Left hindlimb (tissue), 1 donor: ENCODE measurements at places on chromosomes 16 and 17.

DNA sequence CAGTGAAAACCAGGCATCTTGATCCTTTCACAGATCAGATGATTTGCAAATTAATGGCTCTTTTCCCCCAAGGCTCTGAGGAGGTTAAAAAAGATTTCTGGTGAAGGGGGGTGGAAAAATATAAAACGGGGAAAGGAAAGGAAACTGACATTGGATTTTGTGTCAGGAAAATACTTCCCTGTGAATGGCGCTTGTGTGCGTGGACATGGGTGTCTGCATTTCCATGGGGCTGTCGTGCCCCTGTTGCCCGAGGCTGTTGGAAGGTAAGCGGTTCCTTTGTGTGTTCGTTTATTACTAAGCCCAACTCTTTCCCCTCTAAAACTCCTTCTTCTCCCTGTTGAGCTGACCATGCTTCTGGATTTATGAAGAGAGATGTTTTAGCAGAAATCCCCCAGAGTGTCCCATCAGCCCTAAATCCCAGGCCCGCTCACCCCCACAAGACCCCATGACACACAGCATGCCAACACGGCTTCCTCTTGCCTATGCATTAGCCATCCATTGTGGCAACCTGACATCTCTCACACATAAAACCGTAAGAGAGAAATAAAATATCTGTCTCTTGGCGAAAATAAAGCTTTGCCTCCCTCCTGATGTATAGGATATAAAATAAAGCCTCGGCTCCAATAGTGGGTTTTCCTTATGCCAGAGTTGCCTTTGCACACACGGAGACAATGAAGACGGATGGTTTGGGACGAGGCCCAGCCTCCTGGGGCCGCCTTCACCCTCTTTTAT, 7.3 kb upstream of the LHX1 start:
- DNase-seq: no peak

DNA sequence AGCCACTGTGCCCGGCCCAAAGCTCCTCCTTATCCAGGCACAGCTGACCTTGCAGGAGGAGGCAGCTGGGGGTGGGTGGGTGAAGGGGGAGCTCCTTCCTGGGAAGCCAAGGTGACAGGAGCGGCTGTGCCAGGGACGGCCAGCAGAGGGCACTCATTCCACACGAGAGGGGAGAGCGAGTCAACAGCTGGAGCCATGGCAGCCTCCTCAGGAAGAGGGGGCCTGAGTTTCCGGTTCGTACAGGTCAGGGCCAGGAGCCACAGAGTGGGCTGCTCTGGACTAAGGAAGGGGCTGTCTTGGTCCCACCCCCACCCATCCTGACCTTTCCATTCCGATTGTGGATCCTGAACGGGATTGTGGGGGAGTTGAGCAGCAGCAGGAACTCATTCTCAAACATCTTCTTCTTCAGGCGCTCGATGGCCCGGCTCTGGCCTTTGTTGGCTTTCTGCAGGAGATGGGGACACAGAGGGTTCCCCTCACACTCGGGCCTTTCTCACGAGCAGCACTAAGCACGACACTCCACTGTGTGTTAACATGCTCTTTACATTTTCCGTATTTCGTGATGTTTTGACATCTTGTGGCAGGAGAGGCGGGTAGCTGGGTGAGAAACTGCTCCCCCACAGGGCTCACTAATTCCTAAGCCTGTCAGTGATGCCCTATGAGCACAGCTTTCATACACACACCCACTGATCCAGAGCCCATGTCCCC, 61.6 kb downstream of the TIMM22 start:
- no peak for DNase-seq

DNA sequence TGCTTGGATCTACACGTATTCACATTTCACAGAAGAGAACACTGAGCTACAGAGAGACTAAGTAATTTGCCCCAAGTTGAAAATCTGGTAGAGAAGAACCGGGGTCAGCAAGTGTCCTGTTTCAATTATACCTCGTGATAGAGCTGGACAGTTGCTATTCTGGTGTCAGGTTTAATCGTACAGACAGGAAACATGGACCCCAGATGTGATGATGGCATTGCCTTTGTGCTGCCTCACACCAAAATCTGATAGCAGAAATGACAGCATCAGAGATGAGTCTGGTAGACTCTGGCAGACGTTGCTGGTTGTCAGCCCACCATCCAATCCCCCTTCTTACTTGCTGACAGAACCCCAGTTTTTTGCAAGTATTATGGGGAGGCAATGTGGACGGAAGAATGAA, 112.1 kb upstream of the FOXF1 start:
- no peak for DNase-seq

DNA sequence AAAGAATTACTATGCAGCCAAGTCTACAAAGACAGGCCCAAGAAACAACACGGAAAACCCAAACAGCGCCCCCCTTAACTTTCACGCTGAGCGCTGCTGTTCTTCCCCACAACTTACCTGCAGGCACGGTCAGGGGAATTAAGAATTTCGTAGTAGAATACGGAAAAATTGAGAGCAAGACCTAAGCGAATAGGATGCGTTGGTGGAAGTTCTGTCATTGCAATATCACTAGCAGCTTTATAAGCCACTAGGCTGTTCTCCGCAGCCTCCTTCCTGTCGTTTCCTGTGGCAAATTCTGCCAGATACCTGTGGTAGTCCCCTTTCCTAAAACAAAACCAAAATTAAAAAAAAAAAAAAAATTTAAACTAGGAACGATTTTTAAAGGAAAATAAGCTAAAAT, 39.0 kb downstream of the YWHAE start:
- DNase-seq: no peak

- no peak for DNase-seq
These were observed 159.1 kb downstream of the HS3ST3B1 start for GRCh38 chr17:14459955-14460354.

DNA sequence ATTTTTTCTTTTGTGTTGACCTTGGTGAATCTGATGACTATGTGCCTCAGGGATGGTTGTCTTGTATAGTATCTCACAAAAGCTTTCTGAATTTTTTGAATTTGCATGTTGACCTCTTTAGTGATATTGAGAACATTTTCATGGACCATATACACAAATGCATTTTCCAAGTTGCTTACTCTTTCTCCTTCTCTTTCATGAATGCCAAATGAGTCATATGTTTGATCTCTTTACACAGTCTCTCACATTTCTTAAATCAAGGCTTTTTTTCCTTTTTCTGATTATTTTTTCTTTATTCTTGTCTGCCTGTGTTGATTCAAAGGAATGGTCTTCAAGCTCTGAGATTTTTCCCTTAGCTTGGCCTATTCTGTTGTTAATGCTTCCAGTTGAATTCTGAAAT, 46.6 kb upstream of the KCNJ16 start:
- no peak for DNase-seq

DNA sequence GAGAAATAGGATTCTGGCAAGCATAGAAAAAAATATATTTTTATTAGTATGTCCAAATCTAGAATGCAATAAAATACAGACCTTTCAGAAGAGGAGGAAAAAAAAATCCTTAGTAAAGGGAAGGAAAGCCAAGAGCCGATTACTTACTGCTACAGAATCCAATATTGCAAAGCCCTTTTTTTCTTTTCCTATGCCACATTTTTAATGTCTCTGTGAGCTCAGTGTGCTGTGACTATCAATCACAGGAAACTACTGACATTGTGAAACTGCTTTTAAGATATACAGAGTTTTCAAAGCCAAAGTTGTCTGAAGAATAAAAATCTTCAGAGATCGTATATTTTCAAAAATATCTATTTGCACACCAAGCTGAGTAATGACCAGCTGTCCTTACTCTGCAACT, 120.4 kb downstream of the CHD9NB start:
- DNase-seq: no peak

DNA sequence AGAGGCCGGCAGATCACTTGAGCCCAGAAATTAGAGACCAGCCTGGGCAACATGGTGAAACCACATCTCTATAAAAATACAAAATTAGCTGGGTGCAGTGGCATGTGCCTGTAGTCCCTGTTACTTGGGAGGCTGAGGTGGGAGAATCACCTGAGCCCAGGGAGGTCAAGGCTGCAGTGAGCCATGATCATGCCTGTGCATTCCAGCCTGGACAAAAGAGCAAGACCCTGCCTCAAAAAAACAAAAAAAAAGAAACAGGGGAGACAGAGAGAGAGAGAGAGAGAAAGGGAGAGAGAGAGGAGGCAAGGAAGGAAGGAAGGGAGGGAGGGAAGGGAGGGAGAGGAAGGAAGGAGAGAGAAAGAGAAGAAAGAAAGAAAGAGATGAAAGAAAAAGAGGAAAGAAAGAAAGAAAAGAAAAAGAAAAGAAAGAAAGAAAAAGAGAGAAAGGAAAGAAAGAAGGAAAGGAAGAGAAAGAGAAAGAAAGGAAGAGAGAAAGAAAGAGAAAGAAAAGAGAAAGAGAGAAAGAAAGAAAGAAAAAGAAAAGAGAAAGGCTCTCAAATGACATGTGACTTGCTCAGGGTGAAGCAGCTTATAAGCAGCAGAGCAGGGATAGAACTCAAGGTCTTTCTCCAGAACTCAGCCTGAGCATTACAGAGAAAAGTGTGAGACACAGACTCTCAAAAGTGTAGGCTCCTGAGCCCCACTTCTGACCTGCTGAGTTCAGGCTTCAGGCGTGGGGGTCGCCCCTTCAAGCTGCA, 15.5 kb downstream of the CX3CL1 start:
- DNase-seq: no peak

DNA sequence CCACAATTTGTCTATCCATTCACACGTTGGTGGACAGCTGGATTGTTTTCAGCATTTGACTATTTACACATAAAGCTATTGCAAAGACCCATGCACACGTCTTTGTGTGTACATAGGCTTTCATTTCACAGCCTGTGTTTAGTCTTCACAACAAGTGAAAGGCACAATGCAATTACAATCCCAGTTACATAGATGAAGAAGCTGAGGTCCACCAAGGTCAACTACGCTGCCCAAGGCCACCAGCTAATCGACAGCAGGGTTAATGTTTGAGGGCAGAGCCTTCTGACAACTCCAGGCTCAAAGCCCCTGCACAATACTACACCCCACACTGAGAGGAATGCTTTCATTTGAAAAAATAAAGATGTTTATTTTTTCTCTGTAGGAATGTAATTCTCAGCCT, 93.6 kb upstream of the CDH13 start:
- no peak for DNase-seq

DNA sequence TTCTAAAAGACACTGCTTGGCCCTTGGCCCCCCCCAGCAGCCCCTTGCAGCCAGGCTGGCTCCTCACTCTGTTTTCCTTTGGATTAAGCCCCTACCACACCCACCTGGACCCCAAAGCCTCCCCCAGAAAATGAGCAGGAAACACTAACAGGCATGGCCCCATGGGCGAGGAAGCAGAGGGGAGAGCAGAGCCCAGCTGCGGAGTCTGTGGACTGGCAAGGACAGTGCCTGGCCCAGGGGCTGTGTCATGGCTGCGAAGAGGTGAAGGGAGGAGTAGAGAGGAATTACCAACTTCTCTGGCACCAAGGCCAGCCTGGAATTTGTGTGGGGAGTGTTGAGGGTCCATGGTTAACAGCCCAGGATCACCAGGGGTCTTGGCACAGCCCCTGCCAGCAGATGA, 47.4 kb downstream of the MRC2 start:
- no peak for DNase-seq

DNA sequence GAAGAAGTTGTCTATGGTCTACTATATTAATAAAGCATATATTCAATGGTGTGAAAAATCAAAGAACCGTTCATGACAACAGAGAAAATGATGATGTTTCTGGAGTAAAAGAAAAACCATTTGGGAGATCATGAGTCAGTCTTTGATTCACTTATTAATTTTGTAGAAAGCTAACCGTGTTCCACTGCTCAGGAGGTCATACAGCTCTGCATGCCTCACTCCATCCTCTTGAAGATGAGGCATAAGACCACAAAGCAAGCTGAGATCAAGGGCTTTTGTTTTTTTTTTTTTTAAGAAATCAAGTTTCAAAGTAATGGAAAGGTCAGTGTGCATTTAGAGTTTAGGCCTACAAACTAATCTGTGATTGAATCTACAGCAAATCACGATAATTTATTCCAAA, 206.4 kb downstream of the CEP112 start:
- no peak for DNase-seq

DNA sequence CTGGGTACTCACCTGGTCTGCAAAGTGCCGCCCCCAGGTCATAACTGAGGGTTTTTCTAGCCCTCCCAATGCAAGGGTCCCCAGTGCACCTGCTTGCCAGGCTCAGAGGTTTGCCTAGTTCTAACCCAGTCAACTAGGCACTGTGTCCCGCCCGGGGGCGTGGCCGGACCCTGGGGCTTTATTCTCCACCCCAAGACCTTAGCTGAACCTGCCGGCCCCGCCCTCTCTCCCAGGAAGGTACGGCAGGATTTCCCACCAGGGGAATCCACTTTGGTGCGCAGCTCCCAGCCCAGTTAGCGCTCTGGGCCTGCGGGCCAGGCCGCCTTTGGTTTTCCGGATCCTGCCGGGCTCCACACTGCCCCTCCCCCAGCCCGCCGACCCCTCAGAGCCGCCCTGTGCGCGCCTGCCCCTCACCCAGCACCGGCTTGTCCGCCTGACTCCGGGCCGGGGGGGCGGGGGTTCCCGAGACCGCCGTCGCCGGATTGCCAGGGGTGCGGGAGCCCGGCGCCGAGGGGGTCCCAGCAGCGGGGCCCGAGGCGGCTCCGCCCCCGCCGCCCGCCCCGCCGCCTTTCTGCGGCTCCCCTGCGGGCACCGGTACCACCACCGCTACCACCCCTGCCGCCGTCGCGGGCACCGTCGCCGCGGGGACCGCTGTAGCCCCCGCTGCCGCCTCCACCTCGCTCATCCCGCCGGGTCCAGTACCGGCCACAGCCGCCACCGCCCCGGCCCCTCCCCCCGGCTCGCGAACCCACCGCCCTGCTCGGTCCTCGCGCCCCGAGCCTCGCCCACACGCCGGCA, 424 bp downstream of the YBX2 start:
- DNase-seq: no peak

GRCh38 chr17:69857412-69857835, 217.6 kb upstream of the KCNJ16 start:
- no peak for DNase-seq

DNA sequence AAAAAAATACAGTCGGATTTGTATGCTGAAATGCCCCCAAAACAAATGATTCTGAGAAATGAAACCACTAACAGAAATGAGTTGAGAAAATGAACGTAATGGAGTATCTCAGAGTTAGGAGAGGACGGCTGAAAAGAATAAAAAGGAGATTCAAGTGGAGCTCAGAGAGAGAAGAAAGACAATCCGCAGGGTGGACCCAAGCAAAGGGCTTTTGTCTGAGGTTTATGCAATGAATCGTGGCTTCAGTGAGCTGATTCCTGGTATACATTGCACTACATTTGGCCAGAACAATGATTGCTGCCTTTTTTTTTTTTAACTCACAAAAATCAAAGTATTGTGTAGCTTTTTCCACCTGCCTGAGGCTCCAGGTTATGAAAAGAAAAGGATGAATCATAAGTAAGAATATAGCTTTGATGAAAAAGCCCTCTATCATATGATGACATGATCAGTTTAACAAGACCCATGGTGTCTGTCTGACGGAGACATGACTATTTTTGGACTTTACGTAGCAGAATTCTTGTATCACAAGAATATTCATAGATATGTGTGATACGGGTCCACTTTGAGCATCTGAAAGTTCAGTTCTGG, 4.4 kb upstream of the MED9 start:
- no peak for DNase-seq

DNA sequence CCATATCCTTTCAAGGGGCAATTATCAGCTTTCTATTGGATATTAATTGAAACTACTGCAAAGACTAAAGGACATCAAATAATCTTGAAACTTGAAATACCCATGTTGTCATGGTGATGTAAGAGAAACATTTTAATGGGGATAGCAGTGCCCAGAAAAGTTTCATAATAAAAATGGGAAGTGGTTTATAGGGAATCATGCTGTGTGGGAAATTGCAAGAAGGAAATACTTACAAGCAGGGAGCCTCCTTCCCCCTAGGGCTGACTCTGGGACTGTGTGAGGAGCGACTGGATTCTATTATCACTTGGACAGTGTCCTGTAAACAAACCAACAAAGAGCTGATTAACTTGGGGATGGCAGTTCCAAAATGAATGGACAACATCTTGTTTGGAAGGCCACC, 1393.1 kb upstream of the GOT2 start:
- no peak for DNase-seq
